ENCODE measurements at places on chromosomes 16 and 17.
A peak's percentile ranks its signal among the peaks of the same experiment; 100 is the strongest.

- DNase-seq: peak; percentile 79
These were observed 42.6 kb downstream of the KLHDC4 start for GRCh38 chr16:87723226-87723623.

- no peak for DNase-seq
These were observed 94.2 kb upstream of the CREBBP start for GRCh38 chr16:3974751-3975150.

DNA sequence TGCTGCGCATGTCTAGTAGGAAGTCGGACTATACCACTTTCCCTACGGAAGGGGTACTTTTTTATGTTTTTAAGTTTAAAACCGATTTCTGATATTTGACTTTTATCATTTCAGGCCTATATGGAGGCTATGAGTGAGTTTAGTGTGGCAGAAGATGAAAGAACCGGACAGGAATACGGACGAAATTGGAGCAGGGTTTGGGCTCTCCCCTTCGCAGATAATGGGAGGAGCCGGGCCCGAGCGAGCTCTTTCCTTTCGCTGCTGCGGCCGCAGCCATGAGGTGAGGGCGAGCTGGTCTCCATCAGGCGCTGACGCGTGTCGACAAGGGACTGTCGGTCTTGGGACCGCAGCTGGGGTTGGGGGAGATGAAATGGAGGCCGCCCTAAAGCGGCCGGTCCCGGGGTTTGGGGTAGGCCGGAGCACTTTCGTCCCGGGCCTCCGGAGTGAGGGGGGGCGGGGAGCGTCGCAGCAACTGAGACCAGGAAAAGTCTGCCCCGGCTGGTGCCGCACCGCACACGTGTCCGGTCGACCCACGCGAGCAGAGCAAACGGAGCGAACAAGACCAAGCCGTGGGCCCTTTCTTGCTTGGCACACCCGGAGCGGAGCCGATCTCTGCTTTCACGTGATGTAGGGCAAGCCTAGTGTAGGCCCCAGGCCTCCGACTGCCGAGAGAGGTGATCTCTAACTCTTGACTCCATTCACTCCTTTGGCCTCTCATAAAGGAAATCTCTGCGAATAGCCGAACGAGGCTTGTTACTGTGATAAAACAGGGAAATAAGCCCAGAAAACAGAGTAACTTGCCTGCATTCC is at the start of gene RPL19:
TSS of gene RPL19 (plus strand) at position 214 of the 810 bp plus-strand sequence. CDS start at position 276, 62 bp downstream.
- DNase-seq: peak; percentile 84

DNA sequence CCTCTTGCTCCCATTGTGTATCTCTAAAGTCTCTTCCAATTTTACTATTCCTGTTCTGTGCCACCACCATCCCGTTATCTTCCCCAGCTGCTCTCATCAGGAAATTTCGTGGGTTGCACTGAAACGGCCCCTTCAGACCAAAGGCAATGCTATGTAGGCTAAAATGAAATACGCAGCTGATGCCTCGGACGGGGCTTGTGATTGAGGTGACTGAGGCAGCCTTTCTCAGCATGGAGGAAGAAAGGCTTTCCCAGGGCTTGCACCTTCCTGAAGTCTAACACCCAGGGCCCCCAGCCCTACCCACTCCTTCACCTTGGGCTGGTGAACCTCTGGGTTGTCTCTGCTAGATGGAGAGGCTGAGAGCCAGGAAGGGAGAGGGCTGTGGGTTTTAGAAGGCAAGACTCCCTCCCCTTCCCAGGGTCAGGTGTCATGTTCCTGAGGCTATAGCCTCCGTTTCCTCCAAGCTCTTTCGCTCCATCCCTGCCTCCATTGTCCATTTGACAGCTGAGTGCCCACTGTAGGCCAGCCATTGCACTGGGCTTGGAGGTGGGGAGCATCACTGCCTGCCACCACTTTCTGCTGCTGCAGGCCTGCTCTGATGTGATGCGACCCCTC is 7.8 kb downstream of the CCDC200 start:
- no peak for DNase-seq
